ENCODE measurements at places on chromosomes 2 and 18. TPM values are rescaled to one million over a fixed set of nuclear protein-coding genes. Genes with fewer than 3 reads are reported as not detected.

GRCh38 chr2:96808176-96808837 is 7.8 kb upstream of the CNNM3 start:
- DNase-seq = no peak

DNA sequence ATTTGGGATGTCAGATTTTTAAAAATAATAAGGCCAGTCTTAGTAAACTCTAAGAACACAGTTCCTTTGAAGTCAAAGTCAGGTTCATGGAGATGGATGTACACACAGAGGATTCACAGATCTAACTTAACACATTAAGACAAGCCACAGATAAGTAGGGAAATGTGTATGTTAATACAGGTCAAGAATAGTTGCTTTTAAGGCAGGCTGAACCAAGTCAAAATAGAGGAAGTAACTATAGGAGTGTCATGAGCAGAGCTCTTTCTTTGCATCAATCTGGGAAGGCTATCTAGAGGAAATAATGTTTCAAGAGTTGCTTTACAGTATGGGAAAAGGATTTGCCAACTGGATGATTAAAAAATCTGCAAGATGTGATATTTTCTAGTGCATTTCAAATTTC is 128.0 kb upstream of the FBXO11 start:
- DNase-seq = no peak

- no peak for DNase-seq
These were observed 48.4 kb upstream of the DSG1 start for GRCh38 chr18:31269566-31269965.

- DNase-seq = no peak
These were observed 43.4 kb upstream of the OTOF start for GRCh38 chr2:26521054-26521912.

GRCh38 chr2:23761638-23762037 is 165.3 kb downstream of the ATAD2B start:
- DNase-seq = no peak

The ZNF396 gene
- polyA plus RNA-seq = 7.2 TPM

All from left kidney (tissue), 8 donors.